ENCODE measurements at places on chromosomes 2 and 18. TPM values are rescaled to one million over a fixed set of nuclear protein-coding genes. Genes with fewer than 3 reads are reported as not detected.

DNA sequence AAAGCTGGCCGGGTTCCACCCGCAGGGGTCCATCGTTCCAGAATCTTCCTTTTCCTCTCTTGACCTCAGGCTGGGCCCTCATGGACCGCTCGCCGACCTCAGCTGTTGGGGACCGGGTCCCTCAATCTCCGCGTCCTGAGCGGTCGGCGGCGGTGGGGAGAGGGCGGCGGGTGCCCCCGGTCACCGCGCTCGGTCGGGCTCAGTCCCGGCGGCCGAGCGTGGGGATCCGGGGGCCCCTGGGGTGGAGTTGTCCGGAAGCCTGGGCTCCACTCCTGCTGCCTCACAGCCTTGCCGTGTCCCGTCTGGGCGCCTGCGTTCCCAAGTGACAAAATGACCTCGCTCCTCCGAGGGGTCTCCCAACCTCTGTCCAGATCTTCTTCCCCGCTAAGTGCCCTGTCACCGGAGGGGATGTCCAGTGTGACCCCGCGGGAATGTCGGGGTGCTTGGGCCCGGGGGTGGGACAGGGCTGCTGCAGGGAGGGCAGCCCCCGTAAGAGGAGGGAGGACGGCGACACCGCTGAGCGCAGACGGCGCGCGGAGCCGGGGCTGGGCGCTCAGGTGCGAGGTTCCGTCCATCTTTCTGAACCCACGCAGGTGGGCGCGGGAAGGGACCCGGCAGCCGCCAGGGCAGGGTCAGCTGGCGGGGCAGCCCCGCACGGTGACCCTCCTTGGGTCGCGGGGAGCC is 16.0 kb upstream of the E2F6 start:
- H3K4me3 ChIP-seq: peak overlapping the region; percentile 50
- no peaks in the 10 kb centered on the region for H3K4me1 ChIP-seq
- H3K36me3 ChIP-seq: no peaks in the 10 kb centered on the region
- H3K27ac ChIP-seq: no peak overlapping the region
- peaks cover 28% of the 10 kb centered on the region for H3K27me3 ChIP-seq

DNA sequence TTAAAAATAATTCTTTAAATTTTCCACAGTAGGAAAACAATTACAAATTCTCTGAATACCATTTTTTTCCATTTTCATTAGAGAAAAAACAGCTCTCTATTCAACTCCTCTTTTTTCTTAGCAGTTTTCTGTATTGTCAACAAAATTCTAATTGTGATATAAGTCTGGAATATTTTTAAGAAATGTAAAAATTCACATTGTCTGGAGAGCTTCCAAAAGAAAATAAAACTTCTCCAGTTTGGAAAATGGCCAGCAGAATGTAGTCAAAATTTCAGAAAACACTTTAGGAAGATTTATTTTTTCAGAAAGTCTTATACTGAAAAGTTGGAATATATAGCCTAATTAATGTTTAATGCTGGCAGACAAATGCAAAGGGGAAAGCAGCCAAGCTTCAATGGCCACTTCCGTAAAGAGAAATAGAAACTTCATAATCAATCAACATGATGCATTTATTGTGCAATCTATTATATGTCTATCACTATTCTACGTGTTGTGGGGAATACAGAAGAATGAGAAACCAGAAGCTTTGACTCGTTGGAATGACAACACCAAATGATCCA is 733.2 kb upstream of the PKDCC start:
- no peaks in the 10 kb centered on the region for H3K4me1 ChIP-seq
- no peak overlapping the region for H3K27ac ChIP-seq
- no peak overlapping the region for H3K4me3 ChIP-seq
- no peaks in the 10 kb centered on the region for H3K27me3 ChIP-seq

- H3K27ac ChIP-seq: no peak overlapping the region
- H3K4me1 ChIP-seq: no peaks in the 10 kb centered on the region
- H3K4me3 ChIP-seq: no peak overlapping the region
- peak; percentile 33 for DNase-seq
- H3K36me3 ChIP-seq: no peaks in the 10 kb centered on the region
Measured at GRCh38 chr2:11254100-11254536, 90.3 kb downstream of the ROCK2 start.

DNA sequence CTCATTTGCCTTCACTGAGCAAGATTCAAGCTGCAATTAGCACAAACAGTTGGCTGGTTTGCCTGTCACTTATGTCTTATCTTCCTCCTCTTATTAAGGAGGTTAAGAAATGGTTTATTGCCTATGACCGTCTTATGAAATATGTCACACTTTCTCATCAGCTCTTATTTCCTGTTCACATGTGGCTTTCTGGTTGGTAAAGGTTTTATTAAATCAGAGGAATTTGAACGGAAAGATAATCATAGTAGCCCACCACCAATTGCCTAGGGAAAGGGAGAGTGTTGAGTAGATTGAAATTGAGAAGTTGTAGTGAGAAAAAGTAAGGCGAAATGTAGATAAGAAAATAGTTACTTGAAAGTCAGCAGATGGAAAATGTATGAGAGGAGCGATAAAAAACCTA is 4.2 kb upstream of the IL1R1 start:
- DNase-seq: no peak
- H3K4me3 ChIP-seq: no peak overlapping the region
- peaks cover 3% of the 10 kb centered on the region for H3K4me1 ChIP-seq
- H3K27me3 ChIP-seq: peaks cover 7% of the 10 kb centered on the region
- H3K36me3 ChIP-seq: no peaks in the 10 kb centered on the region

DNA sequence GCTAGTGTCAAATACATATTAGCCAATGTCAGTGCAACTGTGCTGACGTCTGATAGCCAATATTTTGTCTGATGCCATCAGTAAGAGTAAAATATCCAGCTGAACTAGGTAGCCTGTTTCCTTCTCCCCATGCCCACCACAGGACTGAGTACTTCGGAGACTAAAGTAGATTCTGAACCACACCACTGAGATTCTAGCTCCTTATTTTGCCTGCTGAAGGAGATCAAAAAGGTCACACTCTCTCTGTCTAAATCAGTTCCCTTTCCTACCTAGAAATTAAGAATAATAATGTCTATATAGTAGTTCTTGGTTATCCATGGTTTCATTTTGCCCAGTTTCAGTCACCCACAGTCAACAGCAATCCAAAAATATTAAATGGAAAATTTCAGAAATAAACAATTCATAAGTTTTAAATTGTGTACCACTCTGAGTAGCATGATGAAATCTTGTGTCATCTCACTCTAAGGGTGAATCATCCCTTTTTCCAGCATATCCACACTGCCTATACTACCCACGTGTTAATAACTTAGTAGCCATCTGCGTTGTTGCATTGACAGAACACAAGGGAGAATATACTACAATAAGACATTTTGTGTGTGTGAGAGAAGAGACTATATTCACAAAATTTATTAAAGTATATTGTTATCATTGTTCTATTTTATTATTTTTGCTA is 1043.3 kb upstream of the PIK3C3 start:
- no peak overlapping the region for H3K4me3 ChIP-seq
- no peak for DNase-seq
- H3K36me3 ChIP-seq: no peaks in the 10 kb centered on the region
- H3K4me1 ChIP-seq: no peaks in the 10 kb centered on the region

- H3K27me3 ChIP-seq: no peaks in the 10 kb centered on the region
- no peak overlapping the region for H3K4me3 ChIP-seq
- no peaks in the 10 kb centered on the region for H3K4me1 ChIP-seq
- H3K27ac ChIP-seq: no peak overlapping the region
Measured at GRCh38 chr2:232892221-232892620, 22.2 kb downstream of the SNORC start.

GRCh38 chr2:54642677-54643430 is 80.6 kb upstream of the EML6 start:
- H3K36me3 ChIP-seq: peaks cover 51% of the 10 kb centered on the region
- H3K27ac ChIP-seq: no peak overlapping the region
- no peak for DNase-seq
- no peaks in the 10 kb centered on the region for H3K27me3 ChIP-seq

GRCh38 chr2:65878011-65878340 is 445.6 kb upstream of the SPRED2 start:
- no peaks in the 10 kb centered on the region for H3K27me3 ChIP-seq
- no peak for DNase-seq
- H3K4me1 ChIP-seq: no peaks in the 10 kb centered on the region
- no peak overlapping the region for H3K4me3 ChIP-seq
- no peak overlapping the region for H3K27ac ChIP-seq

- H3K27me3 ChIP-seq: no peaks in the 10 kb centered on the region
- DNase-seq: no peak
Measured at GRCh38 chr2:219812672-219813071, 185.2 kb downstream of the SLC4A3 start.

DNA sequence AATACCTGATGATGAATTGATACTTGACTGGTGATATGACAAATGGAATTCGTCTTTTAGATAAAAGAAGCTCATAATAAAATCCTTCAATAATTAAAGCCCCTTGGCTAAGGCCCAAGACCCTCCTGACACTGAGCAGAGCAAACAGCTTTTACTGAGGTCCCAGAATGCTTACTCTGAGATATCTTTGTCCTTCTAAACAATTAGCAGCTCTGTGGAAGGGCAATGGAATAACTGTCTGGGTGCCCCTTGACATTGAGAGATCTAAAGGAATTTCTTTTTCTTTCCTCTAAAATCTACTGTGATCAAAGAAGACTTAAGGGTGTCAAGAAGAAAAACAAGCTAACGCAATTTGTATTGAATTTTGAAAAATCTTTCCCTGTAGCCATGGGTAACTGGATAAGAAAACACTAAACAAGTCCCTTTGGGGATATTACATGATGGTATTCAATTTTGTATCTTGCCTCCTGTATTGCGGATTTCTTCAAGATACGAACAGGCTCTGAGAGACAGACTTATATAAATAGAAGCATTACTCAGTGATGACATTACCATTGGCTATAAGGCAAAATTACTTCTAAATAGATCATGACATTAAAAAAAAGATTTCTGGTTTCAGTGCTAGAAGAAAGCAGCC is 128.8 kb downstream of the MREG start:
- H3K36me3 ChIP-seq: no peaks in the 10 kb centered on the region
- H3K4me3 ChIP-seq: no peak overlapping the region
- no peak for DNase-seq
- no peaks in the 10 kb centered on the region for H3K4me1 ChIP-seq

DNA sequence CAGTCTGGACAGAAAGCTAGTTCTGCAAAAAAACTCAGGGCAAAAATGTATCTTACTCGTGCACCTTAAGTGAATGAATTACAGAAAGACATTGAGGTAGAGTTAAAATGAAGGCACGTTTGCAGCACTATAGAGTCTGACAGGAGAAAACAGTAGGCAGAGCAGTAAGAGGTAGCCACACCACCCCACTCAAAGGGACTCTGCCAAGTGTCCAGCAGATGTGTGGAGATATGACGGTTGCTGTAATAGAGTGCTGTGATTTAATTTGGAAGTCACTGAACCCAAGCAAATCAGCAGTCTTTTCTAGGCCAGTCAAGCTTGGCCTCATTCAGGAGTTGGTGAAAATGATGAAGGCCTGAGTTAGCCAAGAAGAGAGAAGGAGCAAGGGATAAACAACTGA is 464.4 kb downstream of the PTPRM start:
- H3K36me3 ChIP-seq: no peaks in the 10 kb centered on the region
- DNase-seq: no peak
- no peak overlapping the region for H3K27ac ChIP-seq
- no peak overlapping the region for H3K4me3 ChIP-seq

DNA sequence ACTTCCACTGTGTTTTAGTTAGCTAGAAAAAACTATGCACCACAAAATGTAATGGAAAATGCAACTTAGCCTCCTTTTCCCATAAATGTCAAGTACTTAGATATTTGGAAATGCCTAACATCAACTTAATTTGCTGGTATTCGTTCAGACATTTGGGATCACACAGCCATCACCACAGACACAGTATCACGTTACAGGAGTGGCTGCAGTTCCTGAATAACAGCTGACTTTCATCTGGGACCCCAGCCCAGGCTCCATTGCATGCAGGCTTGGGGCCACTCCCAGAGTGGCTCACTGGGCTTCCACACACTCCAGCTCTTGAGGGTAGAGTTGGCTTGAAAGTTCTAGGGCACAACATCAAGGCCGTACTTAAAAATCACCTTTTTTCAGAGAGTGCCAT is 9.3 kb downstream of the TMEM182 start:
- no peak for DNase-seq
- no peaks in the 10 kb centered on the region for H3K36me3 ChIP-seq
- no peaks in the 10 kb centered on the region for H3K4me1 ChIP-seq
- H3K4me3 ChIP-seq: no peak overlapping the region

DNA sequence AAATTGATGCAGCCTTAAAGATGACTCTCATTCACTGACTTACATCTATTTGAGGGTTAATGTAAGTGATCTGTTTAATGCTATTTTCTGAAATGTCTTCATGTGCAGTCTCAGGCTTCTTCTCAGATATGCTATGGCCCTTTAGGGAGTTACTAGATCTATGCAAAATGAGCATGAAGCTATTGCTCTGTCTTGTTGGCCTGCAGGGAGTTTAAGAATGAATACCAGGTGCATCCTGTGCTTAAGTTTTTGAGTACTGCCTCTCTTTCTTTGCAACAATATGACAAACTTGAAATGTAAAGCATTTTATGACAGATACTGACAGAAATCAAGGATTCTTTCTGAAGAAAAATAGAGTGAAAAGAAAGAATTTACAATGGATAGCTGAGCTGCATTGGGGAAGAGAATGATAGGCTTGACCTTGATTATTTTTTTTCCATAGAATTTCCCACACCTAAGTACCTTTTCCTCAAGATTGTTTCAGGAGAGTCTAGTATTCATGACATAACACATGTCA is 1058.3 kb upstream of the TMEFF2 start:
- no peaks in the 10 kb centered on the region for H3K27me3 ChIP-seq
- DNase-seq: no peak
- no peaks in the 10 kb centered on the region for H3K36me3 ChIP-seq
- H3K4me1 ChIP-seq: no peaks in the 10 kb centered on the region
- H3K27ac ChIP-seq: no peak overlapping the region

- no peaks in the 10 kb centered on the region for H3K27me3 ChIP-seq
- peak within 1 kb of the TSS; percentile 49 for H3K4me3 ChIP-seq
- no peak within 1 kb of the TSS for H3K27ac ChIP-seq
- no peaks in the 10 kb centered on the region for H3K4me1 ChIP-seq
Measured at GRCh38 chr2:42792583-42793333, at the start of gene HAAO. Gene HAAO (minus strand): TSS chr2:42792583. CDS start chr2:42792536, 47 bp downstream.

GRCh38 chr2:79210274-79210917 is 50.8 kb upstream of the REG3A start:
- no peak overlapping the region for H3K4me3 ChIP-seq
- no peaks in the 10 kb centered on the region for H3K36me3 ChIP-seq
- no peak overlapping the region for H3K27ac ChIP-seq
- no peaks in the 10 kb centered on the region for H3K27me3 ChIP-seq
- DNase-seq: no peak
- no peaks in the 10 kb centered on the region for H3K4me1 ChIP-seq

DNA sequence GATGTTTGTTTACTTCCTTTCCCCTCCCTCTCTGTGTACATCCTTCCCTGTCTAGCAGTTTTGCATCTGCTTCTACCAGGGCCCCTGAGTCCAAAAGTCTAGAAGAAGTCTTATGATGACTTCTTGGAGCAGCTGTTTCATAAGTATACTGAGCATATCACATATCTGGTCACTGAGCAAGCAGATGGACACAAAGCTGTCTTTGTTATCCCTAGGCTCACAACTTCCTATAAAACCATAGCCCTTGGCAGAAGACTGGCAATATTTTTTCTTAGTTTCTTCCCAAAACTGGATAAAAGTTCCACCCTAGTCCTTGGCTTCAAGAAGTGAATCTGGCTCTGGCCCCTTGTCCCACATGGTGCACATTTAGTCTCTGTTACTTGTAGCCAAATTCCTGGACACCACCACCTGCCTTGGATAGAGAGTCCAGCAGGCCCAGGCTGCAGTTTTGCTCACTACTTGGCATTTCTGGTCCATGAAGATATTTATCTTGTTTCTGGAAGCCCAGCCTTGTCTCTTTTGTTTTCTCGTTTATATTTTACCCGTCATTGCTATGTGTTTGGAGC is 22.5 kb downstream of the THOC1 start:
- H3K4me3 ChIP-seq: no peak overlapping the region
- no peaks in the 10 kb centered on the region for H3K4me1 ChIP-seq

AMER3 gene
- total RNA-seq: not detected

CNTNAP5 gene
- total RNA-seq: not detected

SNORC gene
- total RNA-seq: 6.8 TPM

AKAIN1 gene
- total RNA-seq: not detected

THSD7B gene
- total RNA-seq: not detected
